ENCODE measurements at places on chromosomes 16 and 17.

DNA sequence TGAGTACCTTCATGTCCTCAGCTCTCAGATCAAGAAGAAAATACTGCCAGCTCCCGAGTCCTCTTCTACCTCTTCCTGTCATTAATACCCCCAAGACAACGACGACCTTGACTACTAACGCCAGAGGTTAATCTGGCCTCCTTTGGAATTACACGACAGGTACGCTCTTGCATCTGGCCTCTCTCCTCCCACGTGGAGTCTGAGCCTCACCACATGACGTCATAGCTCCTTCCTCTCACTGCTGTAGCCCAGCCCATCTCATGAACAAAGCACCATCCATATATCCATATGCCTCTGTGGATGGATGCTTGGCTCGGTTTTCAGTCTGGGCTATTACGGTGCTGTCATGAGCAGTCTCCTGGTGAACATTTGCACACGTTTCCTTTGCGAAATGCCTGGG lies 110.2 kb upstream of the TNRC6C start:
- DNase-seq = no peak

GRCh38 chr16:79209308-79209707 lies 391.2 kb downstream of the MAF start:
- no peak for DNase-seq

DNA sequence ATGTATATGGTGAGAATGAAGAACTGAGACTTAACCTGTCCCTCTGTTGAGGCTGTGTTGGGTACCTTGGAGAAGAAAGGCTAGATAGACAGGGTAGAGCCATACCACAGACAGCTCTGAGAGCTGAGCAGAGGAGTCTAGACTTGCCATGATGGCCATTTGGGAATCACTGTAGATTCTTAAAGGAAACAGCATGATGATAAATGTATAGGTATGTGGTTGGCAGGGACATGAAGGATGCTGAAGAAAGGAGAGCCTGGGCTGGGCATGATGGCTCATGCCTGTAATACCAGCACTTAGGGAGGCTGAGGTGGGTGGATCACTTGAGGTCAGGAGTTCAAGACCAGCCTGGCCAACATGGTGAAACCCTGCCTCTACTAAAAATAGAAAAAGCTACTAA lies 114.4 kb upstream of the HAS3 start:
- DNase-seq = no peak

DNA sequence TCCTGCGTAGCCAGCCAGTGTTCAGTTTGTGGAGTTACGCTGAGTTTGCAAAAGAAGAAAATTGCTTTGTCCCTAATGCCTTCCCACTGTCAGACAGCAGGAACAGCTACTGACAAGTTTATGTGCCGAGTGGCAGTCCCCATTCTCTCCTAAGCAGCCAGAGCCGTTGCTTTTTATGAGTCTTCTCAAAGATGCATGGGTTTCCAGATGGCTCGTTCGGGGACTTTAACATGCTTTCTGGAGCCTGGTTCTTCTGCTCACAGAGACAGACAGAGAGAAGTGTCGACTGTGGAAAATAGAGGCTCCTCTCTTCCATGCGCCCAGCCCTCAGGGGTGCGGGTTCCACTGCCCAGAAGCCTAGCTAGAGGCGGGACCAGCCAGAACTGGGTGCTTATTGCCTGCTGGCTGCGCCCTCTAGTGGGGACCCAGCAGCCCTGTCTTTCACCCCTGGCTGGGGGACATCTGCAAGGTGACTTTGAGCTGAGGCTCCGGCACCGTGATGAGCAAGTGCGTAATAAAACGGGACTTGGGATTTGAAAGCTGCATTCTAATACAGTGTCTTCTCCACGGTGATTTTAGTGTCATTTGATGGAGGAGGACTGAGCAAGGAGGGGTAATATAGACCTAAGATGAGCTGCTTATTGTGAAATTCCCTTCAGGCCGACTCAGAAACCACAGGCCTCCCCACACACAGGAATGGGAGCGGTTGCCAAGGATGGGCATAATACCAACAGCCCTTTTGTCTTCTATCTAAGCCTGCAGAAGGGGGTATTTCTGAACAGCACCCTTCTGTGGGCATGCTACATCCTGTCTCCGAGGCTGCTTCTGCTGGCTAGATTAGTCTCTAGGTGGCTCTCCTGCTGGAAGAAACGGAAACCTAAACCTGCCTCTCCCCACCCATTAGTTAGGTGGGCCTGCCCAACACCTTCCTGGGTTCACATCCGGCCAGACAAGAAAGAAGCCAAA lies 73.1 kb downstream of the CCDC182 start:
- DNase-seq = peak; percentile 13

GRCh38 chr17:38561416-38562214 lies 44.1 kb downstream of the SRCIN1 start:
- DNase-seq = no peak

DNA sequence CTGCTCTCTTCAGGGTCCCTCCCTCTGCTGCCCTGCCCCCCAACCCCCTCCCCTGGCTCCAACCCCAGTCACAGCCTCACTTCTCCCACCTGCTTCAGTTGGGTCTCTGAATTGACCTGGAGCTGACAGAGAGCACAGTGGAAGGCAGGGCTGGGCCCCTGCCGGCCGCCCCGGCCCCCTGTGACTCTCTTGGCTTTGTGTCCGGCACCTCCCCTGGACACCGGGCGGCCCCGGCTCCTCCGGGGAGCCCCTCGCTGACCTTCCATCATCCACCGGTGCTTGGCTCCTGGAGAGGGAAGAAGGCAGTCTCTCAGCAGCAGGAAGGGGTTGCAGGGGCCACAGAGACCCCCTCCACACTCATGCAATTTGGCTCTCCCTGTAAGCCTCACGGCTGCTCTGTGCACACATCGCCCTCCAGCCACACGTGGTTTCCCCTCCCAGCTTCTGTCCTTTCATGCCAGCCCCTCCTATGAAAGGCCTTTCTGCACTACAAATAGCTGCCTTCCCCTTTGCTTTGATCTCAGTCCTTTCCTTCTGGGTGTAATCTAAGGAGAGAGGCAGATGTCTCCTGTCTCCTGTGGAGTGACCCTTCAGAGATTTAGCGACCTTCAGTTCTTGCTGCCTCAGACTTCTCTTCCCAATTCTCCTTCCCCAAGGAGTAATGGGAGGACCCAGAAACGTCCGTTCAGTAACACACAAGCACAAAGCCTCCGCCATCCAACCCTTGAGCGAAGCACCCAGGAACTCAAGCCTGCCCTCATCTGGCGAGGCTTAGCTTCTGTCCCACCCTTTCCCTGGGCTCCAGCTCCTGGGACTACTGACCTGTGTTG lies 8.3 kb downstream of the NKIRAS2 start:
- no peak for DNase-seq
